ENCODE measurements at places on chromosomes 6 and 20.

GRCh38 chr6:83430611-83431544 lies at the start of gene ME1:
ME1 (minus strand) TSS chr6:83431051; CDS start chr6:83430954, 97 bp downstream.
- no peak for DNase-seq

DNA sequence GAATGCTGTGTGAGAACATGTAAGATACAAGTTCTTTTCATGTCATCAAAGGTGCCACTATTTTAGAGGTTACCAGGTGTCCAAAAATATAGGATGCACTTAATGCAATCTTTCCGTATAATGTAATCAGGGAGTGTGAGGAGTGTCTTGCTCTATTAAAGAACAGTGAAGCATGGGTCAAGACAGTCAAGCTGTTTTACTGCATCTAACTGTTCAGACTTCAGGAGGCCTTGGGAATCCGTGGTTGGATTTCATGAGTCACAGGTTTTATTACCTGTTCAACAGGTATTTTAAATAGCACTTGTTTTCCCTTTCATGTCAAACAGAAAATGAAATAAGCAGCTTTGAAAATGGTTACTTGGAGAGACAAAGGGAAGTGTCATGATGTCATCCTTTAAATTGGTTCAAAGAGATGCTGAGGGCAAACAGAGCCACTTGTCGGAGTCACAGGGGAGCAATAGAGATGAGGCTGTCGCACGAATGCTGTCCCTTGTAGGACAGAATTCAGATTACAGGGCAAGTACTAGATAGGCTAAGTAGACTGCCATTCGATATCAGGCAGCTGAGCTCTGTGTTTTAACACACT lies 621.5 kb downstream of the QKI start:
- no peak for DNase-seq

GRCh38 chr20:2451939-2452732 lies 18.5 kb downstream of the SNRPB start:
- no peak for DNase-seq

DNA sequence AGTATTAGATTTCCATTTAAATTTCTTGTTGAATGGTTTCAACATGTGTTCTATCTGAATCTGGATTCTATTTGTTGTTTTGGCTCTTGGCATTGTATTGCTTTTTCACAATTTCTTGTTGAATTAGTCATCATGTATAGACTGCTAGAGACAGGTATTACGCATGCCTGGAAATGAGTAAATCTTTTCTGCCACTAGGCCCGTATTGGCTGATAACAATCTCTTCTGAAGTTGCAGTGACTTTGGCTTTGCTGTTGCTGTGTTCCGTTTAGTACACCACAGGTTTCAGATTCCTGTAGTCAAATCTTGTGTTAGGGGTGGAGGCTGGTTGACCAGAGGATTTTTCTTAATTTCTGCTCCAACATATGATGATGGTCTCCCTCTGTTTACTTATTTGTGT lies 1339.4 kb downstream of the GRIK2 start:
- DNase-seq: no peak

- no peak for DNase-seq
Measured at GRCh38 chr6:24477070-24477469, 12.3 kb downstream of the GPLD1 start.

DNA sequence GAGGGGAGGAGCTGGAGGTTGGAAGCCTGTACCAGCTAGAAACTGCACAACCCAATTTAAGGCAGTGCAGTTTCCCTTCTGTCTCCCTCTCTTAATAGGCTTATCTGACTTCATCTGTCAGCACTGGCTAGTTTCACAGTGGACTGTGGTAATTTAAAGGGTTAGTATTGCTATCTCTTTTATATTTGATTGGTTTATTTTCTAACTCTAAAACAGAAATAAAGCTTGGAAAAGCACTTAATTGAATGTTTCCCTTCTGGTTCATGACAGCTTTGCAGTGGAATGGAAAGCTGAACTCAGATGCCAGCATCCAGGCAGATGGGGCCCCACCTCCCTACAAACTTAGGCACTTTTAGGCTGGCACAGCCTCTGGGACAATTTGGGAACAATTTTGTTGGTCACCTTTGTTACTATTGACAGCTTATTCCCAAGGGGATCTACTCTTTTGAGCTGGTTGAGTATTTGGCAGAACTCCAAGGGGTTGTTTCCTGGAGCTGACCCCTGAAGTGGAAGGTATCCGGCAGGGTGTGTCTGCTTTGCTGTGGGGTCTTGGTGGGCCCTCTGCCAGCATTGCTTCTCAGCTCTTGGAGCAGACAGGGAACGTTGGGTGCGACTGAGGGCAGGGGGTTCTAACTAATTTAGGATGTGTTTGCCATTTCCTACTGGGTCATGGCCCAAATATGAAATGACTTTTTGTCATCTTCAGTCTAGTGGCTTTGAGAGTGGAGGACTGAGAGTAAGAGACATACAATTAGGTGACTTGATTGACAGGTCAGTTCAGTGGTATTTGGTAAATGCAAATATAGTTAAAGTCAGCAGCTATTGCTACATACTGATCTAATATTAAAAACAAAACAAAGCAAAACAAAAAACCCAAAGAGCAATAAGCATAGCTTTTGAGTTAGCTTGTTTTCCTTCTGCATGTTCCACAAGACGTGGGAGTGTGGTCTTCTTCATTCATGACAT lies 9.3 kb downstream of the SH3BGRL2 start:
- DNase-seq: no peak

GRCh38 chr6:64504503-64504902 lies 868.9 kb downstream of the PHF3 start:
- no peak for DNase-seq

DNA sequence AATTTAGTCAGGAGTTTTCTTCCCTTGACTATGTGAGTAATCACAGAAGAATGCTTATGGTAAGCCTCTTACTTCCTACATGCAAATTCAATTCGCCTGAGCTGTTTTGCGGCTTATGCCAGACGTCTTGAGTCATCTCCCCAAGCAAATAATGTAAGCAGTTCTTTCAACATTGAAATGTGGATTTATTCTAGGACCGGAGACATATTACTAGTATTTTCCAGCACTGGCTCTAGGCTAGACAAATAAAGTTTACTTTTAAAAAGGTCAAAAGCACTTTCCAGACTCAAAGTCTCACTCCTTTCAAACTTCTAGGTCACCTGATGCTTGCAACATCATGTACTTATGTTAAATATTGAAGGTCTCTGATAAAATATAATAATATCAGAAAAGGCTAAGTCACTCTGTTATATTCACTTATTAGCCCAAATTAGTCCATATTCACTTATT lies 38.1 kb upstream of the NOX3 start:
- no peak for DNase-seq

- no peak for DNase-seq
Measured at GRCh38 chr6:159555082-159555875, 137.8 kb downstream of the SOD2 start.

DNA sequence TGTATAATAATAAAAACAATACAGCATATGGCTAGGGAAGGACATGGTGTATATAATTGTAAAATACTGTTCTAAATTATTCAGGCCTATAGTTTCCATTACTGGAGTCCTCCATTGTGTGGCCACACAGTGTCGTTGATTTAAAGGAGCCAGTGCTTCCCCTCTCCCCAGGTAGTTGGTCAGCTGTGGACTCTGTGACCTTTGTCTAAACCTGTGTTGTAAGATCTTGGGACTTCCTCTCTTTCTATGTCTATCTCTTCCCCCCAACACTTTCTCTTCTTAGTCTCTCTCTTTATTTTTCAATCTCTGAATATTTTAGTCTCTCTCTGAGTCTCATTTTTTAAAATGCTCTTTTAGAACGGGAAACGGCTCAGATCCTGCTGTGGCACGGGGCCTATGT lies 35.6 kb downstream of the BRPF3 start:
- DNase-seq: no peak

- no peak for DNase-seq
Measured at GRCh38 chr6:117733341-117733740, 58.1 kb downstream of the NUS1 start.

- DNase-seq: no peak
Measured at GRCh38 chr6:16154904-16155303, 26.0 kb downstream of the MYLIP start.

DNA sequence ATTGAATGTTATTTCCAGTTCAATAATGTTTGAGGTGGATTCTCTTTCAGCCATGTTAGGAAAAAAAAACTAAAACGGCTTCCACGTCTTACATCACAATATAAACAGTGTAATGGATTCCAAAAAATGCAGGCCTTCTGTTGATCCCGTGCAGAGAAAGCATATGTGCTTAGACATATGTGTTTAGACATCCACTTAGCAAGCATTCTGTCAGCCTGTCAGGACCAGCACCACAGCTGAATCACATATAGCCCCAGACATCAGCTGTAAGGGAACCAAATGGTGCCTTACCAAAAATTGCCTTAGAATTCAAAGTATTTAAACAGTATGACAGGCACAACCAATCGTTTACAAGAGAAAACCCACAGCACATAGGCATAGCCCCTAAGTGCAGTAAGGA lies 304.9 kb downstream of the EYA4 start:
- DNase-seq: no peak

- DNase-seq: no peak
Measured at GRCh38 chr20:34175879-34176278, 63.8 kb upstream of the EIF2S2 start.

- DNase-seq: no peak
Measured at GRCh38 chr6:117555262-117555849, 47.0 kb downstream of the GOPC start.

DNA sequence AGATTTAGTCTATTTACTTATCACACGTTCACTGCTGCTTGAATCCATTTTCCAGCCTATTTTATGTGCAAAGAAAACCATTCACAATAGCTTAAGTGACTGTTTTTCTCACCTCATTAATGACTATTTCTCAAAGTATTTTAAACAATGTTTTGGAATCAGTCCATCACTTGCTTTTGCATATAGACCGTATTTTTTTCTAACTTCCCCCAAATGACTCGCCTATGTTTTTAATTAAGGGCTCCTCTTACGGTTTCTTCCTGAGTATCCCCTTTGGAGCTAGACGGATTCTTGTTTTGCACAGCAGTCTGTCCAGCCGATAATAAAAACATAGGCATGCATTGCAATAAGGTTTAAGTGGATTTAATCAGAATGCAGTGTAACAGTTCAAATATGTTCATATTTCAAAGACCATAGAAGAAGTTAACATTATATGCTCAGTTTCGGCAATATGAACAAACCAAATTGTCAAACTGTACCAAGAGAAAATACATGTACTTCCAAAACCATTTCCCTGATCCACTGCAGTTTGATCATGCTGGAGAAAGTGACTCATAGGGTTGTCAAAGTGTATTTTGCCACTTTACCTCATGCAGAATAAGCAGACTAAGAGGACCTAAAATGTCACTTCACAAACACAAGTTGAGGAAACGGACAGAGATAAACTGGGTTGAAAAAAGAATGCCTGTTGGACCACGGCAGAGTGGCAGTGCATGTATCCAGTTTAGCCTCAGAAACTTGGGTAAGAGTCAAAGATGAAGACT lies 66.4 kb downstream of the HMGN3 start:
- no peak for DNase-seq

DNA sequence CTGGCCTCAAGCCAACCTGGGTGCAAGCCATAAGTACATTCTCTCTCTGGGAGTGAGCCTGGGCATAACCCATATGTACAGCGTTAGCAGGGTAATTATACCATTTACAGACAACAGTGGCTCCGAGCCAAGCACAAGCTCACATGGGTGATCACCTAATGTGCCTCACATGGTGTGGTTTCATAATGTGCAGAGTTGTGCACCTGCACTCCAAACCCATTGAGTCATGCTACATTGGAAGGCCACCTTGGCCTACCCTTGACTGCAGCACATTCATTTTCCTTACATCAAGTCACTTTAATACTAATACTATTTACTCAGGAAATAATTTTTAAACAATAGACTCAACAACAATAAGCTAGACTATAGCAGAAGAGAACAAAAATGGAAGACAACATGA lies 194.5 kb upstream of the PLN start:
- no peak for DNase-seq

Data from cortex of kidney (tissue), 1 donor.